ENCODE measurements at places on chromosomes 11 and 22.

DNA sequence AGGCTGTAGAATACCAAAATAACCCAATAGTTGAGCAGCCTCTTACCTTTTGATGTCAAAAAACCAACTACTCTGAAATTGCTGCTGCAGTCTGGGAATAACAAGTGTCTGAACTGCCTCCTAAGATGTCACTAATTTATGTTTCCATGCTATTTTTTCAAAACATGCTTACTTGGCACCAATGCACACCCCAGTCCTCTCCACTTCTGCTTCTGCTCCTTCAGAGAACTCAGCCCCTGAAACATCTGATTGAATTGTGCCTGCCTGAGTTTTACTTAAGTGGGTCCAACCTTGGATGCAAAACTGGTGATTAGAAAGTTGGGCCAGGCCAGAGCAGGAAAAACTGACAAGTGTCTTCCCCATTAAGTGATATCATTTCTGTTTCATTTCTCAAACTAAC, 24.6 kb upstream of the TMEM218 start:
- DNase-seq = no peak

DNA sequence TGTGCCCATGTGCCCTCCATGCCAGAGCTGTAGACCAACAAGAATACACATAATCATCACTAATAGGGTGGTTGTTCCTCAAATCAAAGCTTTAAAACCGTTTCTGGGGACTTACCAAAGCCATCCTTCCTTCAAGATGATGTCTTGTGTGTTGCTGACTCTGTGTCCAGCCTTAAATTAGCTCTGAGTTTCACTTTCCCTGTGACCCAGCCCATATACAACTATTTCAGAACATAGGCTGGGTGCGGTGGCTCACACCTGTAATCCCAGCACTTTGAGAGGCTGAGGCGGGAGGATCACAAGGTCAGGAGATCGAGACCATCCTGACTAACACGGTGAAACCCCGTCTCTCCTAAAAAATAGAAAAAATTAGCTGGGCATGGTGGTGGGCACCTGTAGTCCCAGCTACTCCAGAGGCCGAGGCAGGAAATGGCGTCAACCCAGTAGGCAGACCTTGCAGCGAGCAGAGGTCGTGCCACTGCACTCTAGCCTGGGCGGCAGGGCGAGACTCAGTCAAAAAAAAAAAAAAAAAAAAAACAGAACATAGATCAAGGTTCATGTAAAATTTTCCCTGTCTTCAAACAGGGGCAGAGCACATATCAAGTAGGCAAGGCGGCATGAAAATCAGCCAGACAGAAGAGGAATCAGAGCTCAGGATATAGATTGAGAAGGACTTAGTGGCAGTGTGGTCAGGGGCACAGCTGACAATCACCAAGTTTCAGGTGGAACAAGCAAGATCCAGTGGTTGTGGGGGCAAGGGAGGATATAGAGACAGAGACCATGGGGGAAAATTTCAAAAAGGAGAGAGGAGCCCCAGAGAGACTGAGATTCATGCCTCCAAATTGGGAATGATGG, at the start of gene PLAAT2:
Gene PLAAT2, minus strand, starts transcription at position 179 of the 855 bp plus-strand sequence. Its CDS starts 55 bp downstream, at position 124.
- no peak for DNase-seq

GRCh38 chr11:70335511-70335910, 62.8 kb upstream of the CTTN start:
- DNase-seq = no peak

DNA sequence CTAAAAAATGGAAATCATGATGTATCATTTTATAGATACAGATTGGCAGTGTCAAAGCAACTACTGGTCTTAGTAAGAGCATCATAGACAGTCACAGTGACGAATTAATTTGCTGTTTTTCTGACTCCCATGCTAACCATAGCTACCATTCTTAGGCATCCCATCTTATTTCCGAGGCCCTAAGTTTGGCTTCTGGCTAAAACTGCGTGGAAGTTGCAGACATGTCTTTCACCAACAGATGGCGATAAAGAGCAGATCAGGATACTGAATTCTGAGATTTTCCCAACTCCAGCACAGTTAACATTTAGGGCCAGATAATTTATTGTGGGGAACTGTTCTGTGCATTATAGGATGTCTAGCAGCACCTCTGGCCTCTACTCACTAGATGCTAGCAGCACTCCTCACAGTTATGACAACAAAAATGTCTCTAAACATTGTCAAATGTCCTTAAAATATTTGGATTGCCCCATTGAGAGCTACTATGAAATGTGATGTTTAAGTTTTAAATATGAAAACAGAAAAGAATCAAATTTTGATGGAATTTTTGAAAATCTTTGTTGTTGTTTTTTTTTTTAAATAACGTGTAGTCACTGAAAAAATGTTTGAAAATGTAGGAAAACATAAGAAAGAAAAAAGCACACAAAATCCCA, 16.3 kb downstream of the OR2AG2 start:
- peak; percentile 38 for DNase-seq

GRCh38 chr11:59841514-59841913, 3.8 kb downstream of the CBLIF start:
- DNase-seq = no peak

GRCh38 chr11:3046641-3047040, 10.6 kb downstream of the CARS1 start:
- DNase-seq = no peak

GRCh38 chr11:13324709-13325108, 47.1 kb downstream of the BMAL1 start:
- DNase-seq = no peak

GRCh38 chr11:100235085-100235484, 452.0 kb upstream of the ARHGAP42 start:
- no peak for DNase-seq

GRCh38 chr11:47354913-47355282, 2.4 kb upstream of the MYBPC3 start:
- no peak for DNase-seq

DNA sequence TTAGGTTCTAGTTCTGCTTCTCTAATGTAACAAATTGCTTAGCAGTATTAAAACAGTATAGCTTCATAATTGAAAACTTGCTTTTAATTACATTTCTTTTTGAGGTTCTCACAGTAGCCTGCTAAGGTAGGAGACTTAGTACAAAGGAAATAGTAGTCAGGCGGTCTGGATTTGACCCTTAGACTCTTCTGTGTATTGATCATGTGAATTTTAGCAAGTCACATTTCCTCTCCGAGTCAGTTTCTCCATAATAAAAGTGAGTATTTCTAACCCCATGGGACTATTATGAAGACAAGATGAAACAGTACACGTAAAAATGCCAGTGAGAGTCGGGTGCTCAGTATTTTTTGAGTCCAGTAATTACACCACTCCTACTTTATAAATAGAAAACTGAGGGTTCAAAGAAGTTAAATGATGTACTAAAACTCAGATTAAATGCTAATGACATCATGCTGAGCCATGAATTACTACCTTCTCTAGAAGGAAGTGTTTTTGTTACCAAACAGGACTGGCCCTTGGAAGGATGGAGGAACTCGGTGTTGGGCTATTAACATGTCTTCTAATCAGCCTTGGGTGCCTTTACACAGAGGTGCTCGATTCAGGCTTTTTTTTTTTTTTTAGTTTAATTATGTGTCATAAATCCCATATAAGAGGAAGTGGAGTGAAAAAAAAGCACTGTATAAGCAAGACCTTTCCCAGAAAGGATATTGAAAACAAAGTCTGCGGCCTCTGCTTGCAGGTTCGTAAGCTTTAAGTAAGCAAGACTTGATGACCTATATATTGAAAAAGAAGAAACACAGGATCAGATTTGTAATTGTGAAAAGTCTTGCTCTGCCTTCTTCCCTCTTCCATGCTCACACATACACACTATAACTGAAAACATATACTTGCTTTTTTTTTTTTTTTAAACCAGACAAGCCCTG, 109.0 kb downstream of the EMSY start:
- peak; percentile 13 for DNase-seq

- DNase-seq = no peak
These were observed 31.1 kb downstream of the IFT27 start for GRCh38 chr22:36744791-36745190.

DNA sequence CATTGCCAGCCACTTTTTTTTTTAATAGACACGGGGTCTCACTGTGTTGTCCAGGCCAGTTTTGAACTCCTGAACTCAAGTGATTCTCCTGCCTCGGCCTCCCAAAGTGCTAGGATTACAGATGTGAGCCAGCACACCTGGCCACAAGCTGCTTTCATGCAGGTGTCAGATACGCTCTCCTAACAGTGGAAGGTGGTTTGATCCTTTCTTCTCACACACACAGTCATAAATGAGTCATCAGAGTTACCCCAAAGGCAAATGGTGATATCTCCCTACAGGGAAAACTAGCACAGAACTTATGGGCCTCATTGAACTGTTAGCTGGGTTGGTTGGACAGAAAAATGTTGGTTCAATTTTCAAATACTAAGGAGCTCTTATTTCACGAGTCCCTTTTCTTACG, 38.2 kb upstream of the UBASH3B start:
- DNase-seq = peak; percentile 72

GRCh38 chr11:22787551-22788162, 41.9 kb downstream of the SVIP start:
- DNase-seq = peak; percentile 44

Data from epithelial cell of esophagus (primary cell).